ENCODE measurements at places on chromosomes 13 and 19.

GRCh38 chr19:4645718-4646117, 6.4 kb downstream of the TNFAIP8L1 start:
- no peak for DNase-seq

- no peak for DNase-seq
Measured at GRCh38 chr19:55591555-55591954, 7.8 kb downstream of the FIZ1 start.

- no peak for DNase-seq
Measured at GRCh38 chr13:53141336-53141735, 112.7 kb downstream of the OLFM4 start.

DNA sequence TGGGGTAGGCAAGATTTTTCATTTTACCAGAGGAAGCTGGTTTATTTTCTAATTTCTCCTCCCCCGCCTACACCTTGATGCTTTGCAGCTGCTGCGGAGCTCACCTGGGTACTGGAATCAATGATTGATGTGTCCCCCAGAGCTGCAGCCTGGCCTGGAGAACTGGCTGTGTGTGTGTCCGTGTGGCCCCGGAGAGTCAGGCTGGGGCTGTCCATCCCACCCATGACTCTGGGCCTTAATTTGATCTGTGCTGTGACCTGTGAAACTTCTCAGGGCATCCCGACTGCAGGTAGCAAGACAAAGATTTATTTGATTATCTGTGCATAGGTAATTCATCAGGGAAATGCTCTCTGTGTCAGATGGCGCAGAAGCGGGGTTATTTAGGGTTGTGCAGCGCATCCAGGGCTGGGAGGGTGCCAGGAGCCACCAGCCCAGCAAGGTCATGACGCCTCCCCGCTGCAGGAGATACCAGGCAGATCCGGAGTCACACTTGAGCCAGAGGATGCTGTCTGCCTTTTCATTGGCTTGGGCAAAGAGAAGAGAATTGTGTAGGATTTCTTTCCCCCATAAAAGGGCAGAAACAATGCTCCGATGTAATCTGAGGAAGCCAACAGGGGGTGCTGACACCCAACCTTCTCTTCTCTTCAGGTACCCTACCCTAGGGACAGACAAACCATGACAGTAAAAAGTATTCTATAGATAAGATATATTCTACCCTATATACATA, 346.6 kb downstream of the TSHZ3 start:
- DNase-seq = no peak

DNA sequence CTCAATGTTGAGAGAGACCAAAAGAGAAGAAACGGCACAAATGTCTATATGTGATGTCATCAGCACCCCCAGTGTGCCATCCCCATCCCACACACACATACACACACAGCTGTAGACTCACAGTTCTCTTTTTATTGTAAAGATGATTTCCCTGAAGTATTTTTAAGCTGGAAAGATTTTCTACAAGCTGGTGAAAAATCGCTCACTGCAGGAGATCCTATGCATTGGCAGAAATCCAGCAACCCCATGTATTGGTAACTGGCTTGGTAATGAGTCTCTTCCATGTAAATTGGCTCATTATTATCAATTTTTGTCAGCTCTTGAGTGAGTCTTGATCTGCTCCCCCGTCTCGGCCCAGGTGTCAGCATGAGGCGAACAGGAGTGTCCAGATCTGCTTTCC, 107.1 kb upstream of the UQCRFS1 start:
- DNase-seq = no peak

GRCh38 chr13:112074139-112074865, 7.4 kb downstream of the SOX1 start:
- DNase-seq = no peak

DNA sequence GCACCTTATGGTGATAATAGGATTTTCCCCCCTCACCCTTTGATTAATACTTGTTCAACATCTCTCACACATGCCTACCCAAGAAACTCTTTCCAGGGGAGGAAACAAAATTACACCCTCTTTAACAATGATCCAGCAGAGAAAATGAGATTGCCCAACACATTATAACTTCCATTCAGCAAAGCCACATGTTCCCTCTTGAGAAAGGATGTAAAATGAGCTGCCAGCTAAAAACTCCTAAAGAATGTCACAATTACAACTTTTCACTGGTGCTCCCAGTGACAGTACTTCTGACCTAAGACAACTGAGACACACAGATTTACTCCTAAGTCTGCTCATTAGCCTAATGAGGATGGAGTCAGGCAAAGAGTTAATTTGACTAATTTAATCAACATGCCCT, 621.4 kb downstream of the DIAPH3 start:
- DNase-seq = no peak

GRCh38 chr19:35220315-35220921, 8.1 kb downstream of the FAM187B start:
- DNase-seq = no peak

GRCh38 chr13:23690668-23691067, 120.5 kb downstream of the TNFRSF19 start:
- DNase-seq = no peak

GRCh38 chr19:46494146-46494940, 1.3 kb downstream of the PNMA8B start:
- DNase-seq = no peak

- no peak for DNase-seq
Measured at GRCh38 chr13:58994077-58994476, 1169.7 kb downstream of the DIAPH3 start.

DNA sequence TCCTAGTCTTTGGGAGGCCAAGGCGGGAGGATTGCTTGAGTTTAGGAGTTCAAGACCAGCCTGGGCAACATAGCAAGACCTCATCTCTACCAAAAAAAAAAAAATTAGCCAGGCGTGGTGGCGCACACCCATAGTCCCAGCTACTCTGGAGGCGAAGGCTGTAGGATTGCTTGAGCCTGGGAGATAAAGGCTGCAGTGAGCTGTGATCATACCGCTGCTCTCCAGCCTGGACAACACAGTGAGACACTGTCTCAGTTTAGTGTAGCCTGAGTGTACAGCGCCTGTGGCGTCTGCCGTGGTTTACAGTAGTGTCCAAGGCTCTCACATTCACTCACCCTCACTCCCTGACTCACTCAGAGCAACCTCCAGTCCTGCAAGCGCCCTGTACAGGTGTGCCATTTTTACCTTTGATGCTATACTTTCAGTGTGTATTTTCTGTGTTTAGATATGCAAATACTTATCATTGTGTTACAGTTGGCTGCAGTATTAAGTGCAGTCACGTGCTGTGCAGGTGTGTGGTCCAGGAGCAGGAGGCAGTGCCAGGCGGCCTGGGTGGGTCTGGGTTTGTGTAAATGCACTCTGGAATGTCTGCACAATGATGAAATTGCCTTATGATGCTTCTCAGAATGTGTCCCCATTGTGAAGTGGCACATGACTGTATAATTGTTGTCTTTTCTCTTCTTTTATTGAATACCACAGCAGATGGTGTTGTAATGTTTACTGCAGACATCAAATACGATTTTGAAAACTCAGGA, 36.1 kb upstream of the DCUN1D2 start:
- DNase-seq = no peak

GRCh38 chr19:30865511-30865910, 483.7 kb downstream of the TSHZ3 start:
- DNase-seq = no peak

GRCh38 chr13:93789058-93789457, 562.5 kb downstream of the GPC6 start:
- DNase-seq = no peak

GRCh38 chr19:20357921-20358320, 190.9 kb downstream of the ZNF486 start:
- DNase-seq = no peak

GRCh38 chr13:84661718-84662117, 779.4 kb upstream of the SLITRK1 start:
- no peak for DNase-seq

GRCh38 chr19:4051175-4052101, 15.3 kb downstream of the ZBTB7A start:
- DNase-seq = no peak

DNA sequence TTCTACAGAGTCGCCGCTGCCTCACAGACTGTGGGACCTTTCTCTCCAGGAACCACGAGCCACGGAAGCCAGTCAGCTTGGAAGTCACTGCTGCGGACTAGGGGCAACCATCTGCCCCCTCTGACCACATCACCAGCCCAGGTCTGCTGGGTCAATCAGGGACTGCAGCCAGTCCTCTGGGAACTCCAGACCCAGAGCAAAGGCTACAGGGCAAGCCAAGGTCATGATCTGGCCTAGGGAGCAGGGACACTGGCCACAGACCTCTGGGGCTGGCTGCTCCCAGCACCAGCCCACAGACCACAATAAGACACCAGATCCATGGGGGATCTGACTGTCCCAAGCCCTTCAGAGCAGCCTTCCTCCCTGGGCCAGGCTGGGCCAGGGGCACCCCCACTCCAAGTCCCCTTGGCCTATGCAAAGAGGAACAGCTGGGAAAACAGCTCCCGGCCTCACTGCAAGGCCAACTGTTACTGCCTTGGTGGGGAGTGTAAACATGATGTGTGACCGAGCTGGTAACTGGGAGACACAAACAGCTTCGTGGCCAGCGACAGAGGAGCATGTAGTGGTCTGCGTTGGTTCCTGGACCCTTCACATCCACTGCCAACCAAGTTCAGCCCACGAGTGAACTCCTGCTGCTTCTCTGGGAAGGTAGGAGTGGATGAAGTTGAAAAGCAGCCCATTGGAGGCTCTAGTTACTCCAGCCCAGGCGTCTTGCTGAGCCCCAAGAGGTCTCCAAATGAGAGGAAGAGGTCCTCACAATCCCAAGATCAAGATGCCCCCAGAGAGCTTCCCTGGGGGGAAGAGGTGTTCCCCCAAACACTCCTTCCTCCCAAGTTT, 1.5 kb downstream of the AKT2 start:
- no peak for DNase-seq

- DNase-seq = no peak
Measured at GRCh38 chr19:52101866-52102562, 6.4 kb upstream of the ZNF841 start.

- DNase-seq = no peak
Measured at GRCh38 chr13:69660155-69660554, 447.5 kb upstream of the ATXN8OS start.
